ENCODE measurements at places on chromosomes 4 and X.

- DNase-seq: no peak
These were observed 16.4 kb downstream of the TMEM31 start for GRCh38 chrX:103727115-103727514.

DNA sequence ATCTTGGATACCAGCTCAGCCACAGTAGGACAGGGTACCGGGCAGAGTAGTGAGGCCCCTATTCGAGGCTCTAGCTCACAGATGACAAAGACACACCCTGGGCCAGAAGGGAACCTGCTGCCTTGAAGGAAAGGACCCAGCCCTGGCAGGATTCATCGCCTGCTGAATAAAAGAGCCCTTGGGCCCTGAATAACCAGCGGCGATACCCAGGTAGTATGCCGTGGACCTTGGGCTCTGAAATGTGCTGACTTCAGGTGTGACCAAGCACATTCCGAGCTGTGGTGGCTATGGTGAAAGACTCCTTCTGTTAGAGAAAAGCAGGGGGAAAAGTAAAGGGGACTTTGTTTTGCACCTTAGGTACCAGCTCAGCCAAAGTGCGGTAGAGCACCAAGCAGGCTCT is 14.6 kb downstream of the MED14 start:
- no peak for DNase-seq

DNA sequence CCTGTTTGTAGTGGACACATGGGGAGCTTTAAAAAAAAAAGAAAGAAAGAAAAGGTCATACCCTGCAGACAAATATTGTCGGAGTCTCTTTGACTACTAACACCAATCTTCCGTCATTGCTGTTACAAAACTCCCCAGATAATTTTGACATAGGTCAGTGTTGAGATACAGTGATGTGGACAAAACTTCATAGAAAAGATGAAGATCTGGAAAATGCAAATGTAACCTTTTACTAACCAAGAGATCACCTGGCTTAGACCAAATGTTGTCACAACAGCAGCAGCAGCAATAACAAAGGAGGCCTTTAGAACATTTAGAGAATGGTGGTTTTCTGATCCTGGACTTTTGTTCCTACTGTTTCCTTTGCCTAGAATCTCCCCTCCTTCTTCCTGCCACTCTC is 8.1 kb upstream of the COMMD8 start:
- no peak for DNase-seq

DNA sequence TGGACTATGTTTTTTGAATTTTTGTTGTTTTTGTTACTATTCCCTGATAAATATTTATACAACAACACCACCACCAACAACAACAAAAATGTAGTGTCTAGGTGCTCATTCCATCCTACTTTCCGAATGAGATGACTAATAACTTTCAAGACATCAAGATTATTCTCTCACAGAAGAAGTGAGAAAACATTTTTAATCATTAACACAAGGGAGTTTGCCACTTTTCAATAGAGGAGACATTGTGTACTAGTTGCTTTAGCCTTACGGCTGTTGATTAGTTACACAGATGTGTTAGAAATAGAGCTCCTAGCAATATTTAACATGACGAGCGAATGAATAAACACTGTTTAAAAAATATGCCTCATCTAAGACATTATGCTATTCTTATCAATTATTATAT is 898.8 kb downstream of the C4orf33 start:
- no peak for DNase-seq

GRCh38 chr4:165583341-165583740 is 204.5 kb downstream of the CPE start:
- no peak for DNase-seq

DNA sequence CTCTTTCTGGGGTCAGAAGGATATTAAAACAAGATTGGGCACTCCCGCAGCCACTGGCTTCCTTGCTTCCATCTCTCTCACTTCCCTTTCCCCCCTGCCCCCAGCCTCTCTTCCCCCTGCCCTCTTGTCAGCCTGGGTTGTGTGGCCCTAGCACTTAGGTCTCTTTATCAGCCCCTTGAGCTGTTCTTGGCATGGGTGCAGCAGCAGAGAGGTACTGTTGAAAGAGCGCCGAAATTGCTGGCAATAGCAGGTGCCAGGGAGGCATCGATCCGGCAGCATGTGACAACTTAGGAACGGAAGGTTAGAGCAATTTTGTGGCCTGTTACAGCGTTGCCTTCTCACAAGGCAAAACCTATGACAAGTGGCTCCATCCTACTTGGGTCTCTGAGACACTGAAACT is 333.1 kb upstream of the IGFBP7 start:
- no peak for DNase-seq

- DNase-seq: no peak
These were observed 75.5 kb downstream of the NSUN7 start for GRCh38 chr4:40825014-40825838.

- DNase-seq: no peak
These were observed 27.3 kb upstream of the CDKN2AIP start for GRCh38 chr4:183416879-183417755.

DNA sequence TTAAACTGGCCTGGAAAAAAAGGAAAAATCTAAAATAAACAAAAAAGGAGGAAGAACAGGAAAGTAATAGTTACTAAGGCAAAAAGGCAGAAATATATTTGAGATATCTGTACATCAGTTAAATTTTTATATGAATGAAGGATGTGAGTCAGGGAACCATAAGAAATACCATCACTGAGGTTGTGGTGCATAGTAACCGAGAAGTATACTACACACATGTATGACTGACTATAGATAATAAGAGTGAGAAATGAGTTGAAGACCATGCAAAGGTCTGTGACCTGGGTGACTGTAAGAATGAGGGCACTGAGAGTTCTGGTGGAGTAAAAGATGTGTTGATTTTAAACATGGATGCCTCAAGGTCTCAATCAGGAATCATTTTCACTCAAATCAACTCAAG is 220.6 kb upstream of the FAM241A start:
- DNase-seq: no peak

- no peak for DNase-seq
These were observed 69.5 kb downstream of the PARM1 start for GRCh38 chr4:75002381-75002780.

DNA sequence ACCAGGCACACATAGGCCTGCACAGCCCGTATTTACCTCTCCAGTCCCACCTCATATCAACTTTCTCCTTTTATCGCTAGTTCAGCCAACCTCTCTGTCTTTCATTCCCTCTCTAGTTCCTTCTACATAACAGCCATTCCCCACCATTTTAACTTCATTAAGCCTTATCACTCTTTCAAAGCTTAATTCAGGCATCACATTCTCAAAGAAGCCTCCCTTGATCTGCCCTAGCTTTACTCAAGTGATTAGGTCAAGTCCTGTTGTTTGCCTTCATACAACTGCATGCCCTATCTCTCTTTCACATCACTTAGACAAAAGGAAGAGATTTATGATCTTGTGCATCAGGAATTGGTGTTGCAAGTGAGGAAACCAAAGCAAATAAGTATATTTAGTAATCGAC is 74.2 kb downstream of the ALPK1 start:
- DNase-seq: no peak

GRCh38 chr4:2816401-2816954 is 23.6 kb downstream of the SH3BP2 start:
- DNase-seq: no peak

DNA sequence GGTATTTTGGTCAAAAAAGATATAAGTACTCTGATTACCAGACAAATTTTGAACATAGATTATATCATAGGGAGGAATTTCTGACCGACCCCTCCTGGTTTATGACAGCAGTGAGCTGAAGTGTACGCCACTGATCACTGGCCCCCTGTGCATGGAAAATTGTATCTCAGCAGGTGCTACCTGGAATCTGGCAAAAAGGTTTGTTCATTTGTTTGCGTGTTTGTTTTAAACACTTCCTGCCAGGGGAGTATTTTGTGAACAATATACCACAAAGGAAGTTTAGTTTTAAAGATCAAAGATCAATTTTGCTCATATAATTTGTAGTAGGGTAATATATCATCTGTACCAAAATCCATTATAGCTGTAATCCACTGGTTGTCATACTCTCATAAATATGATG is 219.7 kb upstream of the TENM3 start:
- no peak for DNase-seq

- no peak for DNase-seq
These were observed 138.3 kb downstream of the SH3KBP1 start for GRCh38 chrX:19748896-19749680.

- DNase-seq: no peak
These were observed 48.4 kb upstream of the PAK3 start for GRCh38 chrX:111047575-111047974.

- DNase-seq: no peak
These were observed 123.9 kb downstream of the NAA11 start for GRCh38 chr4:79201971-79202370.

DNA sequence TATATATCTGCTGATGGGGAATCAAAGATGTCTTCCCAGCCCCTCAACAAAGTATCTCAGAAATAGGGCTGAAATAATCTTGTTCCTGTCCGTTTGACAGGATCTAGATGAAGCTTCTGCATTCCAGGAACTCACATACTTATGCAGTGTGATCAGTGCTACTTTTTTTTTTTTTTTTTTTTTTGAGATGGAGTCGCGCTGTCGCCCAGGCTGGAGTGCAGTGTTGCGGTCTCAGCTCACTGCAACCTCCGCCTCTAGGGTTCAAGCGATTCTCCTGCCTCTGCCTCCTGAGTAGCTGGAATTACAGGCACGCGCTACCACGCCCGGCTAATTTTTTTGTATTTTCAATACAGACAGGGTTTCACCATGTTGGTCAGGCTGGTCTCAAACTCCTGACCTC is 36.4 kb downstream of the DHX15 start:
- no peak for DNase-seq

GRCh38 chr4:95526075-95526474 is 22.7 kb downstream of the UNC5C start:
- DNase-seq: no peak

- no peak for DNase-seq
These were observed 21.1 kb downstream of the SLC25A53 start for GRCh38 chrX:104135677-104136076.

GRCh38 chr4:76147454-76148141 is 599 bp downstream of the NUP54 start:
- no peak for DNase-seq

- no peak for DNase-seq
These were observed 252.4 kb downstream of the CFAP299 start for GRCh38 chr4:80587871-80588385.

DNA sequence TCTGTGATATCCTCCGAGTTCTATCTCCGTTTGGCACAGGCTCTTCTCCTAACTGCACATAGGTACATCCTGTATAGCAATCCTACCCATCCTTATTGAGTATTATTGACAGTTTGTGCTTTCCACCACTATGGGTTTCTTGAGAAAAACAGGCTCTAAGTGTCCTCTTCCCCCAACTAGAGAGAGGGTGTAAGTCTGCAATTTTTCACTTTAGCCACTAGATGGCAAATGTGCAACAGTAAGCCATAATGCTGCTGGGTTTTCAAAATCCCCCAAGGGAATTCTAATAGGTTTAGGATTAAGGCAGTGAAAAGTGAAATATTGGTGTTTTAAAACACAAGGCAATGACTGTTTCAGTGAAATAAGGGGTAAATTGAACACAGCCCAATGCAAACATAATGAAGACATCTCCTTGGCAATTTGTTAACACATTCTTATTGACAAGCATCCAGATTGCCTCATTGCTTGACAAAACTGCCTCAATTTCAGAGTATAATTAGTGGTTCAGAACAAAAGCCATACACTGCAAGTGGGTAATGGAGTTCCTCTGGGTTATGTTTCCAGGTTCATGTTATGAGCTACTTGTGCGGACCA is 239.0 kb upstream of the HTR2C start:
- DNase-seq: no peak

- no peak for DNase-seq
These were observed 52.6 kb downstream of the SULT1B1 start for GRCh38 chr4:69707807-69708206.

- no peak for DNase-seq
These were observed 46.3 kb downstream of the COL4A5 start for GRCh38 chrX:108485960-108486359.

DNA sequence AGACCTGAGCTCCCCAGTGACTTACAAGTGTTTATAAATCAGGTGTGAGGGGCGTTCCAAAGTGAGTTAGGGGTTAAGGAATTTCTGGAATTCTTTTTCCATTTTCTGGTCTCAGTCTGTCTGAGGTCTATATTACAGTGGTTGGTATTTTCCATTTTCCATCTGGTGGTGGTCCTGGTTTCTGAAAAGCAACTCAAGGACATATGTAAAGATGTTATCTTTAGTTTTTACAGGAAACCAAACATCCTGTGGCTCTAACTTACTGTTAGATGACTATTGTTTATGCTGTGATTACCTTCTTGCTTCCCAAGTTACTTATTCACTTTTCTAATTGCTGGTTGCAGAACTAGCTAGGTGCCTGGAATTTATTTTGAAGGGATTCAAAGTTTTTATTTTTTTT is 53.5 kb upstream of the IL21 start:
- DNase-seq: no peak

- no peak for DNase-seq
These were observed 672.9 kb downstream of the ADGRL3 start for GRCh38 chr4:61872983-61873382.

DNA sequence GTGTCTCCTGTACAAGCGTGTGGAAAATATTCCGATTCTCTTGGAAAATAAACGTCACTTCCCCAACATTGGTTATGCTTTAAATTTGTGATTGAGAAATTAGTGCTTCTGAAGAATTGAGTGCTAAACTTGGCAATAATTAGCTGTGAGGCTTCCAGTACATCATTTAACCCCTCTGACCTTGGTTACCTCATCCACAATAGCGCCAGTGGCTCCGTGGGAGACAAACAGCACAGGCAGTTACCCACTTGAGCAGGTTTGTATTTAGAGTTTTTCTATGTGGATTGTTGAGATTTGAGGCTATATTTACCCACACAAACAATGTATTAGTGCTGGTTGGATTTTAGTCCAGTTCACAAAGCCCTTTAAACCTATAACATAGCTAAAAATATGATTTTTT is 476.5 kb downstream of the NKX6-1 start:
- no peak for DNase-seq

DNA sequence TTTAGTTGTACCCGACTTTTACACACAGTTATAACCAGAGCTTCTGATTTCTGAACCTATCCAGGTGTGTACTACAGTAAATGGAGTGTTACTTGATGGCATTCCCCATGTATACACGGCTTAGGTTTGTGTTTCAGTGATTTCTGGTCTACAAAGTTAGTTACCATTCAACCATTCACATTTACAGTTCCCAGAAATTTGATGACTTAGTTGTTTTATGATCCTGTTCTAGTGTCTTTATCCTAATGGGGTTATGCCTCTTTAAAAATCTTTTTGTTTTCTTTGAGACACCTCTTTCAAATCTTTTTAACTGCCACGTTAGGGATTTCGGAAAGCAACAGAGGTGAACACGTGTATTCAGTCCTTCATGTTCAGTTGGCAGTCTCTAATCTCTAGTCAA is 23.4 kb downstream of the CPEB2 start:
- DNase-seq: no peak

- DNase-seq: no peak
These were observed 30.2 kb upstream of the CCNG2 start for GRCh38 chr4:77126809-77127208.

DNA sequence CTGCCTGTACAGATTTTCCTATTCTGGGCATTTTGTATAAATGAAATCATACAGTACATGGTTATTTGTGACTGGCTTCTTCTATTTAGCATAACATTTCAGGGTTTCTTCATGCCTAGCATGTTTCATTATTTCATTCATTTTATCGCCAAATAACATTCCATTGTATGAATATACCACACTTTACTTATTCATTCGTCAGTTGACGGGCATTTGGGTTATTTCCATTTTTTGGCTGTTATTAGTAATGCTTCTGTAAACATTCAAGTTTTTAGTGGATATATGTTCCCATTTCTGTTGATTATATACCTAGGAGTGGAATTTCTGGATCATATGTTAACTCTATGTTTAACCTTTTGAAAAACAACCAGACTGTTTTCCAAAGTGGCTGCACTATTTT is 47.5 kb downstream of the INTS12 start:
- DNase-seq: no peak

Measured in stimulated activated CD8-positive, alpha-beta memory T cell treated with anti-CD3 and anti-CD28 coated beads, Interleukin-4, amount 100 ng/mL, for 4 hours (primary cell).